OCI-M1 (cell line): ENCODE measurements at places on chromosomes 5 and 9.

DNA sequence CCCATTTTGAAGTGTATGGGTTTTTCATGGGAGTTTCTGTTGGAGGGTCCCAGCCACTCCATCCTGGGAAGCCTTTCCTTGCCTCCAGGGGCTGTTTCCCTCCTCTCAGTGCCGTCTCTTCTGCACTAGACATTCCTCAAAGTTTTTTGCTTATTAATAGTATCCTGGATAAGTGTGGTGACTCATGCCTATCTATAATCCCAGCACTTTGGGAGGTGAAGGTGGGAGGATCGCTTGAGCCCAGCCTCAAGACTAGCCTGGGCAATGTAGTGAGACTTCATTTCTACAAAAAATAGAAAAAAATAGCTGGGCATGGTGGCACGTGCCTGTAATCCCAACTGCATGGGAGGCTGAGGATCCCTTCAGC is 43.1 kb downstream of the RALGPS1 start:
- no peak for DNase-seq

DNA sequence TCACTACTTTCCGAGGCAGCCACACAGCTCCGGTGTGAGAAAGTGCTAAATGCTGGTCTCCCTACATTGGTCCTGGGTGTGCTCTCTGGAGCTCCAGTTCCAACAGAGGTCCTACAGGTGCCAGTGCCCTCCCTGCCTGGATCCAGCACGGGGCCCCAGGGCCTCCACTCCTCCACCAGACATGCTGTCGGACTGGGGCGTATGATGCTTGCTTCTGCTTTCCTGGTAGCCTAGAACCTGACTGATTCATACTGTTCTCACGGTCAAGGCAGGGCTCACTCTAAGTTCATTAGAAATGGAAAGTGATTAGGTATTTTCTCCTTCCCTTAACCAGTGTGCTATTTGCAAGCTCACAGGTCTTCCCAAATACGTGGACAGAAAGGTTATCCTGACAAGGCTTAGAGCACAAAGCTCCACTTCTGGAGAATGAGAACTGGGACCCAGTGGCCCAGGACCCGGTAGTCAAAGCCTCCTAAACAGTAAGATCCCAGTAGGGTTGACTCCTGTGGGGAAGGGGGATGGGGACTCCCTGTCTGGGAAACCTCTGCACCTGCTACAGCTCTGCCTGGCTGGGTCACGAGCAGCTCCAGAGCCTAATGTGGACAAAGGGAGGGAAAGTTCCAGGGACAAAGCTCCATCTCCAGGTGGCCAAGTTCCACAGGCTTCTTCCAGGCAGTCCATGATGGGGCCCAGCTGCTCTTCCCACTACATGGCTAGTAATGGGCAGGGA is 98.1 kb downstream of the PAX5 start:
- DNase-seq = no peak

DNA sequence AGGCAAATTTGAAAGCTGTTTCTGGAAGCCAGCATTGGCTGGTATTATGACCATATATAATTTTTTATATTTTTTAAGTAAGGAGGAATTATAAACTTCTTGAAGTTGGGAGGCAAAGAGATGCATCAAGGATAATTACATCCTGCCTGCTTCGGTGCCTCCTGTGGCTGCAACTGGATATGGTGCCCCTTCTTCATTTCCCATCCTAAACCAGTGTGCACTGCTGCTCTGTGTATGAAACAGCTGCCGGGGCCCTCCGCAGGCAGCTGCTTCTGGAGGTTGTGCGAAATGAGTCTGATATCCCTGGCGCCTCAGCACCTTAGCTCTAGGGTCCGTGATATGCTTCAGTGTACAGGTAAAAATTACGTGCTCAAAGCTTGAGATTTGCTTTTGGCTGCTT is 304.2 kb downstream of the ENC1 start:
- no peak for DNase-seq

DNA sequence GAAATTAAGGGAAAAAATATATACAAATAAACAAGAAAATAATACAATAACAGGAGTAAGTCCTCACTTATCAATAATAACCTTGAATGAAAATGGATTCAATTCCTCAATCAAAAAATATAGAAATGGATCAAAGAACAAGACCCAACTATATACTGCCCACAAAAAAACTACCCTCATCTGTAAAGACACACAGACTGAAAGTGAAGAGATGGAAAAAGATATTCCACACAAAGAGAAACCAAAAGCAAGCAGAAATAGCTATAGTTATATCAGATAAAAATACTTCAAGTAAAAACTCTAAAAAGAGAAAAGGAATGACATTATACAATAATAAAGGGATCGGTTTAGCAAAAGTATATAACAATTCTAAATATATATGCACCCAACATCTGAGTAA is 66.5 kb downstream of the KIAA0825 start:
- peak; percentile 45 for DNase-seq

GRCh38 chr5:172668594-172669071 is 27.6 kb downstream of the NEURL1B start:
- no peak for DNase-seq
